Gastrocnemius medialis (tissue), 4 donors: ENCODE measurements at places on chromosomes 16 and 17. TPM values are rescaled to one million over a fixed set of nuclear protein-coding genes. Genes with fewer than 3 reads are reported as not detected.

DNA sequence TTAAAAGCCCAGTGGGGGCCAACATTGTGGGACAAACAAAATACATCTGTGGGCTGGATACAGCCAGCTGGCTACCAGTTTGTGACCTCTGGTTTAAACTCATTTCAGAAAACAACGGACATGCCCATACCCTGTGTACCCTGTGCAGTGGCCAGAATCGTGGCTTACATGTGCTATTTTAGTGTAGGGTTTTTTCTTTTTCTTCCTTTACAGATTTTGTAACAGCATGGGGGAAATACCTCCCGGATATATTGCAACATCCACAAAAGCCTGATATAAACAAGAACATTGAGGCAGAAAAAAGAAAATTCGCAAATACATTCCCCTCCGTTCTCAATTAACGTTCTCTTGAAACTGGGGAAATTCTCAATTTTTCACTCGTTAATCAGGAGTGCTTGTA lies 7.3 kb downstream of the HS3ST4 start:
- no peak overlapping the region for H3K27ac ChIP-seq
- H3K36me3 ChIP-seq: no peaks in the 10 kb centered on the region
- H3K27me3 ChIP-seq: peaks cover 12% of the 10 kb centered on the region
- H3K4me3 ChIP-seq: no peak overlapping the region

- H3K4me3 ChIP-seq: no peak overlapping the region
- no peak for DNase-seq
- no peaks in the 10 kb centered on the region for H3K27me3 ChIP-seq
- peaks cover 81% of the 10 kb centered on the region for H3K36me3 ChIP-seq
- H3K27ac ChIP-seq: no peak overlapping the region
Measured at GRCh38 chr17:81563861-81564586, 11.9 kb upstream of the FAAP100 start.

- H3K4me1 ChIP-seq: peaks cover 4% of the 10 kb centered on the region
- no peak overlapping the region for H3K27ac ChIP-seq
- no peak overlapping the region for H3K4me3 ChIP-seq
- H3K36me3 ChIP-seq: no peaks in the 10 kb centered on the region
Measured at GRCh38 chr17:28970879-28971278, 19.6 kb upstream of the PHF12 start.

DNA sequence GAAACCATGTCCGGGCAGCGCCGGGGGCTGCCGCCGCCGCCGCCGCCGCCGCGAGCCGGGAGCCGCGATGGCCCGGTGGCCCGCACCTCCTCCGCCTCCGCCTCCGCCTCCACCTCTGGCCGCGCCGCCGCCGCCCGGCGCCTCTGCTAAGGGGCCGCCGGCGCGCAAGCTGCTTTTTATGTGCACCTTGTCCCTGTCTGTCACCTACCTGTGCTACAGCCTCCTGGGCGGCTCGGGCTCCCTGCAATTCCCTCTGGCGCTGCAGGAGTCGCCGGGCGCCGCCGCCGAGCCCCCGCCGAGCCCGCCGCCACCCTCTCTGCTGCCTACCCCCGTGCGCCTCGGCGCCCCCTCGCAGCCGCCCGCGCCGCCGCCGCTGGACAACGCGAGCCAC lies 587 bp downstream of the HS3ST4 start:
- no peak overlapping the region for H3K4me3 ChIP-seq
- H3K27ac ChIP-seq: no peak overlapping the region
- H3K36me3 ChIP-seq: no peaks in the 10 kb centered on the region
- H3K4me1 ChIP-seq: no peaks in the 10 kb centered on the region
- H3K27me3 ChIP-seq: peaks cover 42% of the 10 kb centered on the region

GRCh38 chr16:82612263-82612662 lies 14.5 kb upstream of the CDH13 start:
- H3K27ac ChIP-seq: no peak overlapping the region
- H3K4me1 ChIP-seq: no peaks in the 10 kb centered on the region
- no peak overlapping the region for H3K4me3 ChIP-seq
- H3K36me3 ChIP-seq: no peaks in the 10 kb centered on the region
- H3K27me3 ChIP-seq: no peaks in the 10 kb centered on the region
- DNase-seq: no peak

GRCh38 chr17:51706093-51706492 lies 445.7 kb downstream of the UTP18 start:
- no peak overlapping the region for H3K4me3 ChIP-seq
- H3K36me3 ChIP-seq: no peaks in the 10 kb centered on the region
- no peak overlapping the region for H3K27ac ChIP-seq

GRCh38 chr17:78817123-78817522 lies 23.5 kb downstream of the USP36 start:
- no peak overlapping the region for H3K4me3 ChIP-seq
- no peaks in the 10 kb centered on the region for H3K27me3 ChIP-seq
- H3K27ac ChIP-seq: no peak overlapping the region

The EIF1 gene
- total RNA-seq: 842 TPM

The CCL14 gene
- 9.4 TPM for total RNA-seq

The CHST6 gene
- not detected for total RNA-seq

The TBC1D26 gene
- total RNA-seq: 0.13 TPM
